ENCODE measurements at places on chromosomes 2 and 18.
A peak's percentile ranks its signal among the peaks of the same experiment; 100 is the strongest.

GRCh38 chr2:187126247-187127005 is 277.5 kb upstream of the ZSWIM2 start:
- no peak for DNase-seq

DNA sequence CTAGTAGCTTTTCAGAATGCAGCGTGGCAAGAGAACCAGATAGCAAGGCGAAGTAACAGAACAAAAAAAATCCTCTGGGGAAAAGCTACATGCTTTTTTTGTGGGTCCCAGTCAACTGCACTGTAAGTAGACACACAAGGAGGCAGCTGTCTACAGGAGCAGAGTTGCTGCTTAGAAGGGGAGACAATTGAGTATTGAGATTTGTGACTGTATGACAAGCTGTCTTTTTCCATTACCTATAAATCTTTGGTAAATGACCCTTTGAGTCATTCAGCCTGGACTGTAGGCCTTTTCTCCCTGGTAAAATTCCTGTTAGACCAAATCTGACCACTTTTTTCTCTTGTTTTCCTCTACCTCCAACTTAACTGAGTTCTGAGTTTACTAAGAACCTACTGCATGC is 144.1 kb upstream of the FOSL2 start:
- no peak for DNase-seq

DNA sequence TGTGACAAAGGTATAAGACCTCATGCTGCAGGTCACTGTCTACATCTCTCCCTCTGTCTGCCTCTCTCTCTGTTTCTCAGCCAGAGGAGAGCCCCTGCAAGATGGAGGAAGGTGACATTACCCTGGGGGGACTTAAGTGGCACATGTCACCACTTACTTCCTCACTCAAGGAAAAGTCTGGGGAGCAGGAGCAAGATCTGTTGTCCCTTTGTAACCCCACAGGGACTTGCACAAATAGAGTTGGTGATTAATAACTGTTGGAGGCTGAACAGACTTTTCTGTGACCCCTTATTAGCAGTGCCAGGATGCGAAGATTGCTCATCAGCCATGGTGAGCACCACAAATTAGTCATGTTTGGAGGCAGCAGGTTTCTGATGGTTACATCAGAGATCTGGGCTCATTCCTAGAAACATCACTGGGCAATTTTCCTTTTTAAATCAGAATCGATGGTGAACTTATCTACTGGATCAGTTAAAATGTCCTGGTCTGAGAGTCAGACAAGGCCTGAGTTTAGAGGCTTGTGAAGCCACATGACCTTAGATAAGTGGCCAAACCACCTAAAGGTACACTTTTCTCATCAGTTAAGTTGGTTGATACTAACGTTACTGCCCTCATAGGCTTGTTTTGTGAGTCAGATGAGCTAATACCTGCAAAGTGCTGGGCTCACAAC is 81.2 kb upstream of the LTBP1 start:
- DNase-seq = no peak

DNA sequence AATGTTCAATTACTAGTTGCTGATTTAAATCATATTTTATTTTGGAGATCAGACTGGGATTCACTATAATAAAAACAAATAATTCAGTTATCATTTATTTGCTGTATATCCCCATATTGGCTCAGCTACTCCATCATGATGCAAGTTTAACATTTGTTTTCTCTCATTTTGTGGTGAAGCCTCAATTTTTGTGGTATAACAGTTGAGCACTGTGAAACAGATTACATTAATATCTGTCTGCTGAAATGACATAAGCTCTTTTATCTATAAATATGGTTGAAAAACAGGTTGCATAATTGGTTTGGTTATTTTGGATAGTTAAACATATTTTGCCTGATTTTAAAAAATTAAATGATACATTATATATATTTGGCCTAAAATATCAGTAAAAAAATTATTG is 67.7 kb downstream of the DPP4 start:
- DNase-seq = no peak

GRCh38 chr2:62741954-62742722 is 36.6 kb downstream of the EHBP1 start:
- DNase-seq = no peak

- DNase-seq = no peak
These were observed 543.4 kb downstream of the IRS1 start for GRCh38 chr2:226256237-226256636.

- DNase-seq = no peak
These were observed 9.9 kb upstream of the CTLA4 start for GRCh38 chr2:203857656-203858055.

DNA sequence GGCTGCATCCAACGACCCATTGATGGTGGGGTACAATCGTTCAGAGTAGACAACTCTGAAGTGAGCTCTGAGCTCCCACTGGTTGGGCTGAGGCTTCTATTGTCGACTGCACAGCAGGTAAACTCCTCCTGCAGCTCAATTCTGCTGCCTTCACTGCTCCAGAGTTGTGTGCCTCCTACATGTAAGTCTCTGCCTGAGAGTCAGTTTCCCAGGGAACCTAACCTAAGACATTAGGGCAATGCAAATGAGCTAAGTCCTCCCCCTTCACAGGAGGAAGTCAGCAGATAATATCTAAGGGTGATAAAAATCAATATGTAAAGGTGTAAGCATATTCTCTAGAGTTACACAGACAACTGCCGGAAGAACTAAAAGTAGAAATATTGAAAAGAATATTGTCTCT is 22.5 kb upstream of the ACYP2 start:
- no peak for DNase-seq

DNA sequence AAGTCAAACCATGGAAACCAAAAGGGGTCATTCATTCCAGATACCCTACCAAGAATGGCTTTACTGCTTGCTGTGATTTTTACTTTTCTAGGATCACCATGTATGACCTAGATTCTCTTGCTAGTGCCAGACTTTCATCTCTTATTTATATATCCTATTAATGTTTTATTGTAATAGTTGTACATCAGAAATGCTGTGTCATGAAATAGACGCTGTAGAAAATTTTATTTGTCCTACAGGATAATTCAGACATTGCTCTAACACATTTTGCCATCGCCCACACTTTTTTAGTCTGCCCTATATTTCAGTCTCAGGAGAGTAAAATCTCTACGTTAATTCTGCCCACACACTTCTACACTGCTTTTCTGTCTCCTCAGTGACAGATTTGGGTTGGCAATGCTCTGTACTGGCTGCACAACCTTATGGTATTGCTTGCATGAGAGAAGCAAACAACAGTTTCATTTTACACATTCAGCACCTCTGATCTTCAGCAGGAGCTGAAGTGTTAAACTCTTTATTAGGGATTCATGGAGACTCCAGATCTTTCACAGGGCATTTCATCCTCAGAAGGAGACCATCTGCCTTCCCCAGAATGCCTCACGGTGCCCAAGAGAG is 871.8 kb upstream of the CHAC2 start:
- DNase-seq = no peak

GRCh38 chr18:56825878-56826277 is 174.7 kb downstream of the WDR7 start:
- DNase-seq = no peak

GRCh38 chr2:179441551-179441950 is 176.9 kb upstream of the SESTD1 start:
- no peak for DNase-seq

DNA sequence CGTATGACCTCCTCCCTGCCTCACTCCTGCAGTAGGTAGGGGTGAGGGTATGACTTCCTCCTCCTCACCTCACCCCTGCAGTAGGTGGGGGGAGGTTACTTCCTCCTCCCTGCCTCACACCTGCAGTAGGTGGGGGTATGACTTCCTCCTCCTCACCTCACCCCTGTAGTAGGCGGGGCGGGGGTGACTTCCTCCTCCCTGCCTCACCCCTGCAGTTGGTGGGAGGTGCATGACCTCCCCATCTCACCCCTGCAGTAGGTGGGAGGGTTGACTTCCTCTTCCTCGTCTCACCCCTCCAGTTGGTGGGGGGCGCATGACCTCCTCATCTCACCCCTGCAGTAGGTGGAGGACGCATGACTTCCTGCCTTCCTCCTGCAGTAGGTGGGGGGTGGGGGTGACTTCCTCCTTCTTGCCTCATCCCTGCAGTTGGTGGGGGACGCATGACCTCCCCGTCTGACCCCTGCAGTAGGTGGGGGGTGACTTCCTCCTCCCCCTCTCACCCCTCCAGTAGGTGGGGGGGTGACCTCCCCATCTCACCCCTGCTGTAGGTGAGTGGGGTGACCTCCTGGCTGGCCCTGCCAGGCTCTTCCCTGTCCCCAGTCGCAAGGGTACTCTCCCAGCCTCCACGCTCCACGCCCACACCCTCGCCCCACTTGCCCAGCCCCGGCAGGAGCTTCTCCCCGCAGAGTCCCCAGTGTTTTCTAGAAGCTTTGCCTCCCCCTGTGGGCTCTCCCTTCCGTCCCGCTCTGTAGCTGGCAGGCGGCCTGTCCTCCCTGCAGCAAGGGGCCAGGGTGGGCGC is 39.3 kb downstream of the TSHZ1 start:
- no peak for DNase-seq

GRCh38 chr2:240584486-240585031 is 2.0 kb upstream of the CAPN10 start:
- peak; percentile 99 for DNase-seq

DNA sequence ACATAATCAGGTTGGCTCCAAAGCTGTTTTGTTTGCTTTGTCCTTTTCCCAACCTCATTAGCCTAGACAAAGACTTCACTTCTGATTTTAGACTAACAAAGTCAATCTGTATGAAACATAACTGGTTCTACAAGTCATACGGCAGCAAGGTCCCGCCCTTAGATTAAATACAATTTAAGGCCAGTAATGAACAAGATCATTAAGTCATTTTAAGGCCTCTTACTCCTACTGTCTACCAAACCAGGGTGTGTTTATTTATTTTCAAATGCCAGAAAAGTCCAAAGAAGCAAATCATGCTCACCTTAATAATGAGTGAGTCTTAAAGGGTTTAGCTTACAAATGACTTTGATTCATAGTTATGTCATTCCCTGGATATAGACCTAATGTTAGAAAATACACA is 148.4 kb upstream of the ACVR2A start:
- DNase-seq = no peak

GRCh38 chr2:176130957-176131847 is 1.7 kb downstream of the HOXD8 start:
- DNase-seq = no peak

GRCh38 chr2:32189011-32189410 is 23.3 kb downstream of the SLC30A6 start:
- DNase-seq = no peak

DNA sequence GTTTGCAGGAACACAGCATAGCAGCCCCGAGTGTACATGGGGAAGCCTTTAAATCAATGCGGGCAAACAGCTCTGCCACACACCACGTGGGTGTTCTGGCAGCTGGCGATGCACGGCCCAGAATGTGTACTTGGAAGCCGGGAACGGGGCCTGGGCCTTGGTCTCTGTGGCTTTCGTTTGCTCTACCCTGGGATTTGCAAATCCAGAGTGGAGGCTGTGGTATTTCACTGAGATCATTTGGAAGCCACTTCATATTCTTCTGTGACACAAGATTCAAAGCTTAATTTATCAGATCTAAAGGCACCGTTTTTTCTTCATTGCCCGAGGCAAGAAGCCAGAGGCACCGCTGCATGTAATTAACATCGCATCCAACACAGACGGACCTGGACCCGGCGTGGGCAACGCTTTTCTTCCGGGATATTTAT is 246.3 kb upstream of the MYT1L start:
- DNase-seq = no peak

DNA sequence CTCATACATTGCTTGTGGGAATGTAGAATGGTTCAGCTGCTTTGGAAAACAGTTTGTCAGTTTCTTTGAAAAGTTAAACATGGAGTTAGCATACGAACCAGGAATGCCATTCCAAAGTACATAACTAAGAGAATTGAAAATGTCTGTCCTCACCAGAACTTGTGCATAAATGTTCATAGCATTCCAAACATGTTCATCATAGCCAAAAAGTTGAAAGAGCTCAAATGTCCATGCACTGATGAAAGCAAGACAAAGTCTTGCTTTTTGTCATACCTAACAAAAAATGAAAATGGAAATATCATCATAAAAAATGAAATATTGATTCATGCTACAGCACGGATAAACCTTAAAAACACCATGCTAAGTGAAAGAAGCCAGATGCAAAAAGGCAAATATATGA is 408.8 kb upstream of the UBE2E3 start:
- no peak for DNase-seq

DNA sequence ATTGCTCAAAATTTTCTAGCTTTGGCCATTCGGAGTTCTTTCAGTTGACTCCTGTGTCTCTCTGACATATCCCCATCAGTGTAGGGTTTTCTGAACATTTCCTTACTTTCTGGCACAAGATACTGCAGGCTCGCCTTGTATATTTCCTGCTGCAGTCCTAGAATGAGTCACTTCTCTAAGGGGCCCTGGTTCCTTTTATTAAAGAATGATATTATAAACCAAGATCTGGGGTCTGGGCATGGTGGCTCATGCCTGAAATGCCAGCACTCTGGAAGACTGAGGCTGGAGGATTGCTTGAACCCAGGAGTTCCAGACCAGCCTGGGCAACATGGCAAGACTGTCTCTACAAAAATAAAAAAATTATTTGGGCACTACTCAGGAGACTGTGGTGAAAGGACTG is 3.0 kb upstream of the RPL37A start:
- DNase-seq = no peak

- no peak for DNase-seq
These were observed 128.7 kb downstream of the XIRP2 start for GRCh38 chr2:167017021-167017420.

DNA sequence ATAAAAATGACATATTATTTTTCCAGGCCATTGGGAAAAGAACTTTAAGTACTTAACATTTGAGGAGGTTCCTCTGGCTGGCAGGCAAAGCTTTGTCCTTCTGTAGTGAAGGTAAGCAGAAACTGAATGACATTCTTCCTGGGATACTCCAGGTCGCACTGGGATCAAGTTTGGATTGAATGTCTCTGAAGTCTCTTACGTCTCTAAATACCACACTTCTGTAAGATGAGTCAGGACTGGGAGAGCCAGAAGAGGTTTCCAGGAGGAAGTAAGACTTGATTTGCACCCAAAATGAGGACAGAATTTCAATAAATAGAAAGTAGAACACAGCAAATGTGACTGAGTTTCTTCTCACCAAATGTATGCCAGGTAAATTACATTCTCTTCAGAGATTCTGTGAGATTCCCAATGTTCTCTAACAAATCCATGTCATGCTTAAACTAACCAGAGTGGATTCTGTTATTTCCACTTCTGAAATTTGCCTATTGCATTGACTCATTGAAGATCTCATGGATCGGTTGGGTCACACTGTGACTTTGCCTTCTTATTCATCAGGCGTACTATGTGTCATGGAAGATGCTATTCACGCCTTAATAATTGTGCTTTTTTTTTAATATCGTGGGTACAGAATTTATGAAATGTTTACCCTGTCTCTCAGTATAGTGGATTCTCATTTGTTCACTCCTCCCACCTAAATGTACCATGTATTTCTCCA is 25.5 kb upstream of the VIT start:
- DNase-seq = no peak

- no peak for DNase-seq
These were observed 98.7 kb upstream of the ST3GAL5 start for GRCh38 chr2:85987266-85988174.

- no peak for DNase-seq
These were observed 3.0 kb downstream of the FZD7 start for GRCh38 chr2:202036601-202037037.

DNA sequence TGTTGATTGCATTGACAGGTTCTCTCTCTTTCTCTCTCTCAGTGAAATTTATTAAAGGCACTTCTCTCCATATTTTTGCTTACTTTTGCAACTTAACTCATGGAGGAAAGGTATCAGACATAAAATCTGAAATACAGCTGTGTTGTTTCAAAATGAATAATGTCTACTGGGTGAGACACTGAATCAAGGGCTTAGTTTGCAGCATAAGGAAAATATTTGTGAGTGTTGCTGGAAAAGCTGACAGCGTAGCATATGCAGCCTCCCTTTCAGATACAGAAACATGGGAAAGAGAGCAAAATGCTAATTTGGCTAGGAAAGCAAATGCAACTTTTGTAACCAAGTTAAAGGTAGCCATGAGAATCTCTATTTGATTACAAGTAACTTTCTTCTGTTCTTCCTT is 81.5 kb upstream of the COL3A1 start:
- no peak for DNase-seq

All from GF-D8 (cell line).